ENCODE measurements at places on chromosomes 11 and 22.

DNA sequence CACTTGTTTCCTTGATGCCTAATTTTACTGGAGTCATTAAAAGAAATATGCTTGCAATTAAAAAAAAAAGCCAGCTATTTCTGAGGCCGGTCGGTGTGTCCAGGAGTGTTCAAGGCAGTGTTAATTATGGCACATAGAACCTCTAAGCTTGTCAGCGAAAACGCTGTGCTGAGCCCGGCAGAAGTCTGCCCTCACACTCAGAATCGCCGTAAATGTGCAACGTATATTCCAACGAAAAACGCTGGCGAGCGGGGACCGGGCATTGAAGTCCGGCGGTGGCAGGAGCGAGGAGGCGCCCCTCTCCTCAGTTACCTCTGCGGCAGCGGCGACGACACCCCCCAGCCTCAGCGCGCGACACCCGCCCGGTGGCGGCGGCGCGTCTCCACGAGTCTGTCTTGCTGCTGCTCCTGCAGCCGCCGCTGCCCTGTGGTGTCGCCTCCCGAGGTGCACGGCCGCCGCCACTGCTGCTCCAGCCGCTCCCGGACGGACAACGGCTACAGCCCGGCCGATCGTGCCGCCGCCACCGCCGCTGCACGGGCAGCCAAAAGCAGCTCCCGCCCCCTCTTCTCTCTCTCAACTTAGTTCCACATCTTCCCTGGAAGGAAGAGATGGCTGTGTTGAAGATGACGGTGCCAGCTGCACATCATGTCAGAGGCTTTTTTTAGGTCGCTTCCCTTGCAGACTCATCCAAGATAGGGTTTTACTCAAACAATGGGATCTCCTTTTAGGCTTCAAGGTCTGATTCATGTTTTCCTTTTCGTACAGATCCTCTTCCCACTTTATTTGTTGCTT, 56.0 kb downstream of the JAM3 start:
- DNase-seq: no peak

DNA sequence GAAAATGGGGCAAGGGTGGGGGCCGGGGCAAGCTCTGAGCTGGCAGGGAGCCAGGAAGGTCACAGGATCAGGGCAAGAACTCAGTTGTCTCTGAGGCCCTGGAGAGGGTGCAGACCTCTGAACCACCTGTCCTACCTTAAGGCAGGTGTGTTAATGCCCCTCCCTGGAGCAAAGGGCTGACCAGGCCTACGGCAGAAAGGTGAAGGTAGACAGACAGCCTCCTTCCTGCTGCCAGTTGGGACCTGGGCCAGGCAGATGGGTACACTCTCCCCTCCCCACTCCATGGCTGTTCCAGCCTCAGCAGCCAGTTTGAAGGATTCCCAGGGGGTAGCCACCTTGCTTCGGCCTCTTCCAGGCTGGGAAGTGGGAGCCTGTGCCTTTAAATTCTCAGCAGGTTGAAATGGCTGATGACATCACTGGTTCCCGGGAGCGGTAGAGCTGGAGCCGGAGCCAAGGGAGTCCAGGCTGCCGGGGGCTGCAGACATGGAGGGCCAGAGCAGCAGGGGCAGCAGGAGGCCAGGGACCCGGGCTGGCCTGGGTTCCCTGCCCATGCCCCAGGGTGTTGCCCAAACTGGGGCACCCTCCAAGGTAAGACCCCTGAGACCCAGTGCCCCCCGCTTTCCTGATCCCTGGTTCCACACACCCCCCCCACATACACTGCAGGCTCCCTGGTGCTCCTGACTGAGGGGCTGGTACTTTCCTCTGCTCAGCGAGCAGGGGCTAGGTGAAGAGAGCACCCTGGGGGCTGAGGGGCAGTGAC, at the start of gene INPP5J:
TSS of gene INPP5J (plus strand) at position 435 of the 760 bp plus-strand sequence. CDS start at position 484, 49 bp downstream.
- peak; percentile 74 for DNase-seq

GRCh38 chr11:66345316-66345649, 379 bp upstream of the BRMS1 start:
- no peak for DNase-seq

DNA sequence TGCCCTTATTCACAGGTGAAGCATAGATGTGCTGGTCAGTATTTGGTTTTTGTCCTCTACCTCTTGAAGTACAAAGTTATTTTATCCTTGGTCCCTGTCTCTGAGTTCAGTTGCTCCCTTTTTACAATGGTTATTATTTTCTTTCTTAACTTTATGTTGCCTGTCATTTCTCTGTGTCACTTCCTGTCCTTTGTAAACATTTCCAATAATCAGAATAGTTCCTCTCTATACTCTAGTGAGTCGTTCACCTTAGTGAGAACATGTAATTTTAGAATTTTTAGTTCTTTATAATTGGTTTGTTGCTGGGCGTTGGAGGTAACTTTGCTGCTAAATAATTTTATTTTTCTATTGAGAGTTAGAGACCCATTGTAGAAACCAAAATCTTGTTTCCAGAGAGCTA, 16.0 kb downstream of the CSTPP1 start:
- DNase-seq: no peak

DNA sequence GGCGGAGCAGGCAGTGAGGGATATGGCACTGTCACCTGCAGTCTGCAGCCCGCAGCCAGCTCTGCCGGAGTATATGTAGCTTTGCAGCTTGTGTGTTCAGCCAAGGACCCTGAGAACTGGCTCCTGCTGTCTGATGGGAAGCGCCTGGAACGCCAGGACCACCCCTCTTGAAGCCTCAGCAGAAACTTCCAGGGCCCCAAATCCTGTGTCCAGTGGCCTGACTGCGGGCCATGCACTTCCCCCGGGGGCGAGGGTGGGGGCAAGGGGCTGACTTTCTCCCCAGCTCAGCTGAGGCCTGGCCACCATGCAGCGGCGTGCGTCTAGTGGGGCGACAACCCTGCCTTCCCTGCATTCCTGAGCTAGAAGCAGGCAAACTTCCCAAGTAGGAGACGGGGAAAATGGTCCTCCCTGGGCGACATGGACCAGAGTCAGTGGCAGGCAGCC, 32.3 kb downstream of the PISD start:
- no peak for DNase-seq

- DNase-seq: no peak
Observed at GRCh38 chr22:35589071-35589755, 27.9 kb downstream of the MB start.

- no peak for DNase-seq
Observed at GRCh38 chr22:47370448-47371262, 608.2 kb downstream of the TBC1D22A start.
